ENCODE measurements at places on chromosomes 16 and 17.

DNA sequence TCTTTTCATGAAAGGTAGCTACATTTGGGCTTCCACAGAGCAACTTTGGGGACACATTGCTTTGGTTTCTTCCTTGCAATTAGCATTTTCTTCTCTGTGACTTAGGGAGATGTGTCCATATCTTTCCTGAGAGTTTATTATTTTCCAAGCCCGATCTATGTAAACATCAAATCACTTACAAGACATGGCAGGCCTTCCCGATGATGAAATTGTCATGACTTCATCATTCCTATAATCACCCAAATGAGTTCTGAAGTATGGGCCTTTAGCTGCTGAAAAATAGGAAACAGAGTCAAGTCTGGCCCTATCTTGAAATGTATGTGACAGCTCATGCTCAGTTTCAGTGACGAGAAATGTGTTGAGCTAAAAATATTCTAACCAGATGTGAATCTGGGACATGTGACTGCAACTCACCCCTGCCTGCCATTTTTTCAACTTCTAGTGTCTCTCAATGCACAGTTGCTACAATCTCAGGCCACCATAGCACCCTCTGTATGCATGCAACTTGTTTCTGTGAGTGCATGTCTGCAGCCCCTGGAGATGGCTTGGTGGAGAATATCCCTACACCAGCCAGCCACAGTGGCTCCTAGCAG, 199.6 kb upstream of the MAF start:
- no peak for DNase-seq

GRCh38 chr17:78973196-78973595, 6.5 kb downstream of the LGALS3BP start:
- DNase-seq, result no peak

DNA sequence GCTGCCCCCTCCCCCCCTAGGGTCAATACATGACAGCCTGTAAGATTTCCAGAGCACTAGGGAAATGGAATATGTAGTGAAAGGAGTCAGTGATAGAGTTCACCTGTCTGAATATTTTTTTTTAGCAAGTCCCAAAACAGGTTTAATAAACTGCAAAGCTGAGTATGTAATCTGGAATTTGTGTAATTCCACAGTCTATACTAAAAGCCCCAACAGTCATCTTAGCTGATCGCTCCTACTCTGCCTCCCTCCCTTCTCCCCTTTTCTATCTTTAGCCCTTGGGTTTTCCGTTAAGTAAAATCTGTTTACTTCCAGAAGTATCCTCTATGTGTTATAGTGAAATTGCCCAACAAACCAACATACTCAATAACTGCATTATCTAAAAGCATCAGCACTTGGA, 3.5 kb downstream of the CDH13 start:
- no peak for DNase-seq

DNA sequence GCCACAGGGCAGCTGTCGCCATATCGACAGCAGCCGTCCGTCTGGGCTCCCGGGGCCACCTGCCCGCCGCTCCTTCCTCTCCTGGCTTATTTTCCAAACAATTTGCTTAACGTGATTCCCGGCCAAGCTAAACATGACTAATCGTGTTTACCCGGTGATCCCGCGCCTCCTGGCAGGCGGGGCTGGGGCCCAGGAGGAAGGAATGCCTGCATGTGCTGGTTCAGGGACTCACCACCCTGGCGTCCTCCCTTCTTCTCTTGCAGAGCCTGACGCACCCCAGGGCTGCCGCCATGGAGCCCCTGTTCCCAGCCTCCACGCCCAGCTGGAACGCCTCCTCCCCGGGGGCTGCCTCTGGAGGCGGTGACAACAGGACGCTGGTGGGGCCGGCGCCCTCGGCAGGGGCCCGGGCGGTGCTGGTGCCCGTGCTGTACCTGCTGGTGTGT, 6.1 kb downstream of the SSTR5 start:
- DNase-seq, result no peak

DNA sequence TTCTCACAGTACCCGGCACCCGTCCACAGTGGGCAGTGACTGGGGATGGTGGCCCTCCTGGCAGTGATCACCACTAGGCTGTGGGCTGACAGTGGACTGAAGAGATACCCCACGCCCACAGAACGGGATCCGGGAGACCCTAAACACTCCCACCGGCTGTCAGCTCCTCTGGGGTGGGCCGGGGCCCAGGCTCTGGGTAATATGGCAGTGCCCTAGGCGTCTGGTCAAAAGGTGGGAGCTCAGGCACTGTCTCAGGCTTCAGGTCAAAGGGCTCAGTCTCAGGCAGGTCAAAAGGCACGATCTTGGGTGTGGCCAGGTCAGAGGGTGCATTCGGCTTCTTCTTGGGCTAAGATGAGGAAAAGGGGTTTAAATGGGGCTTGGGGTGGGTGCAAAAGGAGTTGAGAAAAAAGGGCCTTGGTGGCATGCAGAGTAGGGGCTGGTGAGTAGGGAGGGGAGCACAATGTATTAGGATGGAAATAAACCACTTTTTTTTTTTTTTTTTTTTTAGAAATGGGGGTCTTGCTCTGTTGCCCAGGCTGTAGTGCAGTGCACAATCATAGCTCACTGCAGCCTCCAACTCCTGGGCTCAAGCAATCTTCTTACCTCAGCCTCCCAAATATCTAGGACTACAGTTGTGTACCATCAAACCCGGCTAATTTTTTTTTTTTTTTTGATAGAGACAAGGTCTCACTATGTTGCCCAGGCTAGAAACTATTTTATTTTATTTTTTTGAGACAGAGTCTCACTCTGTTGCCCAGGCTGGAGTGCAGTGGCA, 11.0 kb downstream of the CAVIN1 start:
- DNase-seq, result no peak

DNA sequence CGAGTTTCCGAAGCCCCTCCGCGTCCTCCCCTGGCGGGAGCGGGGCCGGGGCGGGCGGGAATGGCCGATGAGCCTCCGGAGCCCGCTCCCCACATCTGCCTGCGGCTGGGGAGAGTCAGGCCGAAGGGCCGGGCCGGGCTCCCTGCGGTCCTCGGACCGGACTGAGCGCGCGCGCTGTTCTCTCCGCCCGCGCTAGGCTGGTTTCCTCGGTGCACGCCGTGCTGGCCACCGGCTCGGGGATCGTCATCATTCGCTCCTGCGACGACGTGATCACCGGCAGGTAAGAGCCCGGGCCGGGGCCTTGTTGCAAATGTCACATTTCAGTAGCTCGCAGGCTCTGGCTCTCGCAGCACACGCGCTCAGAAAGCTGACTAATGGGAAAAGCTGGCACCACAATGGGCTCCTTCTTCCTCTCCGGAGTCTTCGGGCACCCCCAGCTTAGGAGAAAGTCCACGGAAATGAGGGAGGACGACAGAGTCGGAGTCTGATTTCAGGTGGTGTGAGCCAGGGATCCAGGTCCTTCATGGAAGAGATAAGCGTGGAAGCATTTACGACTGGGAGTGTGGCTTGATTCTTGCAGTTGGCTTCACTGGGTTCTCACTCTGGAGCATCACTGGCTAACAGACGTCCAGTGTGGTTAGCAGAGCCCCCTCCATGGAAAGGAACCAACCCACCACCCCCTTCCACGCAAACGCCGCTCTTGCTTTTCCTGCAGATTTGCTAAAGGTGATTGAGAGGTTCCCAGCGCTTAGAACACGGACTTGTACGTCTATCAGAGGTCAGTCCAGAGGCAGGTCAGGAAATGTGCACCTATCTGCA, 715 bp downstream of the TLCD3A start:
- DNase-seq, result peak; percentile 7

DNA sequence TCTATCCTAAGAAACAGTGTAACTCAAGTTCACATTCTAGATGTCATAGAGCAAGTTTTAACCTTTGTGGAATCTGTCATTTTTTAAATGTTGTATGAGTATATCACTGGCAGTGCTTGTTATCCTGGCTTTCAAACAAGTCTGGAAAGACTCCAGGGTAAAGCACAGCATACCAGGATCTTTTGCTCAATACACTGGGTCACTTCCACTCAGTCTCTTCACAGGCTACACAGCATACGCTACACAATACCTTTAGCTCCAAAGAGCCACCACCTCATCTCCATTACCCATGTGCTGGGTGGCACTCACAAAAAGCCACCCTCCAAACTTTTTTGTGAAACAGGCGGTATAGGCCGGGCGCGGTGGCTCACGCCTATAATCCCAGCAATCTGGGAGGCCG, 69.5 kb downstream of the PARN start:
- DNase-seq, result no peak

DNA sequence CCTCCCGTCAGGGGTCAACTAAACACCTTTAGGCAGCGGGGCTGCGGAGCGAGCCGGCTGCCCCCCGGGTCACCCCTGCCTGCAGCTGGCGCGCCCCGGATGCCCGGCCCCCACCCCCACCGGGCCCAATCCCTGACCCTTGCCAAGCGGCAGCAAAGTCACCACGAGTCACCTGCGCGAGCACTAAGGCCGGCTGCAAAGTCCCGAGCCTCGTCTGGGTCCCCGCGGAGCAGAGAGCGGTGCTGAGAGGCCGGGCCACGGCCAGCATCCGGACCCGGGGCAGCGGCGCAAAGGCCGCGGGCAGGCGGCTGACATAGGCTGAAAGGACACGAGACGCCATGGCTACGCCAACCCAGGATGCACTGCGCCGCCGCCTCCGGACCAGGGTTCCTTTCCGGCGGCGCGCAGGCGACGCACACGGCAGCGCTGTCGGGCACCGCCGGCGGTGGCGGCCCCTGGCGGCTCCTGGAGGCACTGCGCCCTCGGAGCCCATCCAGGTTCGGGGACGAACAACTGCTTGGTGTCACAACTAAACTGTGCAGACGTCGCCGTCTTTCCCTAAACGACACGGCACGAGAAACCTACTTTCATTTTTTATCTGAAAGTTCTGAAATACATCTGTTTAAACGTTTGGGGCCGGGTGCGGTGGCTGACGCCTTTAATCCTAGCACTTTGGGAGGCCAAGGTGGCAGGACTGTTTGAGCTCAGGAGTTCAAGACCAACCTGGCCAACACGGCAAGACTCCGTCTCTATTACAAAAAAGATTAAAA, at the start of gene NDUFAB1:
TSS of gene NDUFAB1 (minus strand) at position 366 of the 770 bp plus-strand sequence. CDS start at position 340, 26 bp downstream.
- DNase-seq, result peak; percentile 87

DNA sequence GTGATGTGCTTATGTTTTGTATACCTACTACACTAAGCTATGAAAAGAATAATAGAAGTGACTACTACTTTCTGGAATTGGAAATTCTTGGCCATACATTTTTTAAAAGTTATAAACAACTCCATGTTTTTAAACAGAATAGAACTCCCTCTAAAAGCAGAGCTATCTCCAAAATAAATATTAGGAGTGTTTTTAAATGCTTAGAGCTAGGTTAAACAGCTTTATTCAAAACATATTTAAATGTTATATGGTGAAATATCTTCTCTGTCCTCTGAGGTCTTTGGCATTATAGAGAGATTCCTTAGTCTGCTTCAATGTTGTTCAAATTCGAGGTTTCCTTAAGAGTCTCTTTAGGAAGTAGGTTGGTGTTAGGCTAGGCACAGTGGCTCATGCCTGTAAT, 22.9 kb upstream of the PSMC5 start:
- no peak for DNase-seq

- no peak for DNase-seq
Observed at GRCh38 chr16:11494029-11494428, 92.7 kb downstream of the LITAF start.

- no peak for DNase-seq
Observed at GRCh38 chr17:27664606-27664965, 33.6 kb downstream of the LGALS9 start.
